ENCODE measurements at places on chromosomes 2 and 18.

DNA sequence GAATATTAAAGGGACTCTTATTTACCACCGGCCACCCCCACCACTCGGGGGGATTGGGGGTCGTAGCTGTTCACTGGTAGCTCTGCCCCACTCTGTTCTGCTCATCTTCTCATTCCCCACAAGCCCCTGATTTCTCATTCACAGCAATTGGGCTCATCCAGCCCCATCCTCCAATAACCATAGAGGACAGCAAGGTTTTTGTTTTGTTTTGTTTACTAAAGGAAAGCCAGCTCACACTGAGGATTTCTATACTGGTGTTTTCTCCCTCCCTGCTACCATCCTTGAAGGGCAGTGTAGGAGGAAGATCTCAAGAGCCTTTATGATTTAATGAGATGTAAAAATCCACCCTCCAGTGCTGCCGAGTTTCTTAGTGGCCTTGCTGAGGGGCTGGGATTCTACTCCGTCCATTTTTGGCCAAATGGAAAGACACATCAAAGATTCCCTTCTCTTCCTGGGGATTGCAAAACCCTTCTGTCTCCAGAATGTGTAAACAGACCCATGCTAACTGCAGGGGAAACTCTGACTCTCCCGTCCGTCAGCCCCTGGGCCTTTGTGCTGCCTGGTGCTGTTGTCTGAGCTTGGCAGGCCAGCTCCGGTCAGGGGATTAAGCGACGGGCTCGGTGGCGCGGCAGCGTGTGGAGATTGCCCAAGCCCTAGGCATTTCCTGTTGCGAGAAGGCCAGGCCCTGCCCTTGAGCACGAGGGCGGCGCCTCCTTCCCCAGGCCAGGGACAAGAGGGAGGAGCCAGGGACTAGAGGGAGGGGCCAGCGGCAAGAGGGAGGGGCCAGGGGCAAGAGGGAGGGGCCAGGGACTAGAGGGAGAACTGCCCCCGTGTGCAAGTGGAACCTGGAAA, 165.0 kb downstream of the ANTXR1 start:
- peak; percentile 92 for DNase-seq

DNA sequence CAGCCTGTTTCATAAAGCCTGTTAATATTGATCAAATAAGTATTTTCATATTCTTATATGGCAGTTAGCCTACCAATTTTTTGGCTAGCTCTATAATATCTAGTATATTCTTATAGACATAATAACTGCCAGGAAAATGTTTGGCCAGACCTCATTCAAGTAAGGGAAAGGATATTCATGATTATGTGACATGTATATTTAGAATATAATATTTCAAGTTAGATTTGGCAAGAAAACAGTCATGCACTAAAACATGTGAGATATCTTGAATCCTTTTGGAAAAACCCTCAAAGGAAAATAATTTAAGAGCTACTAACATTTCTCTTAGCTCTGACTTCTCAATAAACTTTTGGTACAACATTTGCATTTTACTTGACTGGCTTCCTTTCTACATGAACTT, 694.1 kb downstream of the PLCL1 start:
- no peak for DNase-seq

DNA sequence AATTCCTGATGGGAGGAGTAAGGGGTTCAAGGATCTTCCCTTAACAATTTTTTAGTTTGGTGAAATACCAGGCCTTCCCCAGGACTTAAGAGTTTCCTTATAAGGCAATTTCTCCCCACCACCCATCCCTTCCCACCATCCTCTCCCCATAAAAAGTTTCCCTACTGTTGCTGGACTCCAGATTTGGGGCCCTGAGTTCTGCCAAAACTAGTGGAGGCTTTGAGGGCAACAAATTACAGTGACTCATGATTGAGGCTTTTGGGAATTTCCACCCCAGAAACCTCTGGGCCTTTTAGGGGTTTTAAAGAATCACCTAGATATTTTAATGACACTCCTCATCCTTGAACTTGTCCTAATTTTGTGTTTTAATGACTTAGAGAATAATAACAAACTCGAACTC, 14.3 kb upstream of the EN1 start:
- no peak for DNase-seq

- no peak for DNase-seq
Measured at GRCh38 chr2:7016601-7017211, 99.5 kb downstream of the RNF144A start.

DNA sequence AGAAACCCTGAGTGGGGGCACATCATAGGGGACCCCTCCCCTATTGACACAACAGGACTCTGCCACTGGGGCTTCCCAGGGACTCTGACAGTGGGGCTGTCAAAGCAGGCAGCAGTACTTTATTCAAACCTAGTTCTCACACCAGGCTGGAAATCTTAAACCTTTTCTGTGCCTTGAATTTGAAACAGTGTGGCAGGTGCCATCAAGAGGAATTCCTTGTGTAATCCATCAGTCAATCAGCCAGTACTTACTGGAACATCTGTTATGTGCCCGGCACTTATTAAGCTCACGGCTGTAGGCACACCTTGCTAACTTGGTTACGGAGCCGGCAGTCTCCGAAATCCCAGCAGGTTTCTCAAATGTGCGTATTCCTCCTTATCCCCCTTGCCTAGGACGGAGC, 12.0 kb downstream of the GLI2 start:
- no peak for DNase-seq

- no peak for DNase-seq
Measured at GRCh38 chr2:58428096-58429013, 187.2 kb upstream of the FANCL start.

- no peak for DNase-seq
Measured at GRCh38 chr2:75310876-75311275, 111.6 kb upstream of the TACR1 start.
